ENCODE measurements at places on chromosomes 2 and 18.

DNA sequence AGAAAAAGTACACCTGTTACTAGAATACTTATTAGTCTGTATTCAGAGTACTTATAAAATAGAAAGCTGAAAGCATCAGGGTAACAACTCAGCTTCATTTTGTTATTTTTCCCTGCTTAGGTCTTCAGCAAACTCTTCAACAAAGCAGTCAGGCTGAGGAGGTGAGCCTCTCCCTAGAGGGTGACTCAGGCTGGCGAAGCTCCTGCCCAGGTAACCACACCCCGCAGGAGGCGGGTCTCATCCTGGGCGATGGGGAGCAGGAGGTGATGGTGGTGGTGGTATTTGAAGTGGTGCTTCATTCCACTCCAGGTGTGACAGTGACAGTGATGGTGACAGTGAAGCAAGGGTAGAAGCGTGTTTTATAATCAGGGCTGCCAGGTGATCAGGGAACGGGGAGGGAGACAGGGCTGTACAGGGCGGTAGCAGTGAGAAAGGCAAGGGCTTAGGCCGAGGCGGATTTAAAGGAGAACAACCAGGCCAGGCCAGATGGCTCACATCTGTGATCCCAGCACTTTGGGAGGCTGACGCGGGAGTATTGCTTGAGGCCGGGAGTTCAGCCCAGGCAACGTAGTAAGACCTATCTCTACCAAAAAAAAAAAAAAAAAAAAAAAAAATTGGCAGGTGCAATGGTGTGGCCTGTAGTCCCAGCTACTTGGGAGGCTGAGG lies 127.1 kb downstream of the SOCS6 start:
- no peak for DNase-seq

DNA sequence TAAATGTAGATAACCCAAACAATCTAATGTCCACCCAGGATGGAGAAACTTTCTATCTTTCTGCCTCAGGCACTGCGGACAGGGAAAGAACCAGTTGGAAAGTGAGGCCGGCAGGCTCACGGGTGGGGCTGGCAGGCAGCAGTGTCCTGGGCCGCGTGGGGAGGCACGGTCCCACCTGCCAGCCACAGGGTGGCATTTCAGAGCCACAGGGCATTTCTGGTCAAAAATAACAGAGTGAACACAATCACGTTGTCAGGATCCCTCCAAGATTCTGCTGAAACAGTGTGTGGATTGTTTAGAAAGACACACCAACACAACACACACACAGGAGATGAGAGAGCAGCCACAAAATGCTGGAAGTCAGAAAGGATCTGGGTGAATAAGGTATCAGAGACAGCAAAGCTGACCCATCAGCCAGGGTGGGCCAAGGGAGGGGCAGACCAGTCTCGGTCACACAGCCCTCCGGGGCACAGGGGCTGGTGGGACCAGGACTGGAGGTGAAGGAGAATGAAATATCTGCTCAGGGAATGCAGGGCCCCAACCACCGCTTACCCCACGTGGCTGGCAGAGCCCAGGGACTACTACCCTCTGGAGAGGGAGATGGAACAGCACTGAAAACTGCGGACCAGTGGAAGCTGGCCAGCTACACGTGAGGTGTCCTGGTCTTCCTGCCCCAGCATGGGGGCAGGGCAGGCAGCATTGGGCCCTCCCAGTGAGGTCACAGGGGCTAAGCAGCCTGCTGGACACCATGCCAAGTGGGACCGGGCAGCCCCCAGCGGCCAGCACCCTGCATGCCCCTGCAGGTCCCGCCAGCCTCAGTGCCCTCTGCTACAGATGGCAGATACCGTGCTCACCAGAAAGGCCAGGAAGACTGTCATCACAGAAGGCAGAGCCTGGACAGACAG lies 173.9 kb downstream of the HDAC4 start:
- DNase-seq = no peak

DNA sequence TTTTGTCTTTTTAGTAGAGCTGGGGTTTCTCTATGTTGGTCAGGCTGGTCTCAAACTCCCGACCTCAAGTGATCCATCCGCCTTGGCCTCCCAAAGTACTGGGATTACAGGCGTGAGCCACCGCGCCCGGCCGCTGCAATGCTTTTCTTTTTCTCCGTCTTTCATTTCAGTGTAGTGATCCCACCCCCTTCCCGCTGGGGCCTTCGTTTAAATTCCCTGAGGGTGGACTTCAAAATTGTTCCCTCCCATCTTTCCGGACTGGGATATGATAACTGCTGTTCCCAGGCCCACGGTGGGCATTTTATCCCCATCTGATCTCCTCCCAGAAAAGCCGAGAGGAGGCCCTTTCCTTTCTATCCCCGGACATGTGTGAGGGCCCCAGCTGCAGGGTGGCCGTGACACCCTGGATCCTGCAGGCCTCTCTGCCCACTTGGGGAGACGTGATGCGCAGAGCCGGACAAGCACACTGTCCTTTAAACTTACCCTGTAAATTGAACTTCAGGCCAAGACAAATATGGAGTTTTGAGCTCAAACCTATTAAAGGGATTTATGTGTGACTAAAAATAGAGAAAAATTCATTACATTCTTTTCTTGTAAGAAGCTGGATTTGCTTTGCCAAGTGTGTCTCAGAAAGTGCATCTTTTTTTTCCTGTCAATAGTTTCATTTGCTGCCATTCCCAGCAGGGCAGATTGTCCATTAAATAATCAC lies 54.5 kb upstream of the AFF3 start:
- DNase-seq = no peak

DNA sequence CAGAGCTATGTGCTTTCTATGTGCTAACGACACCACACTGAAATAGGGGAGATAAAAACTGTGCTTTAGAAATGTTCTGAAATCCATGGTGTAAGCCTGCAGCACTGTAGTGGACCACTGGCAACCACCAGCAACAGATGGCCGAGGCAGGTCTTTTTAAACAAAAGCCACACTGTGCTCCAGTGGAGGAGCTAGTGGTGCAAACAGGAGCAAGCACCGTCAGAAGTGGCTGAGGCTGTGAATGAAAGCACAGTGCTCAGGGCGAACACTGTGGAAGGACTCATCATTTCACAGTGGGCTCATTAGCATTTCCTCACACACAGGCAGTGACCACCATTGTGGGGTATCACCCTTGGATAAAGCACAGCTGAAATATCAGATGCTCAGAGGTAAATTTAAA lies 22.9 kb upstream of the MTX2 start:
- no peak for DNase-seq

GRCh38 chr2:236363711-236364277 lies 99.6 kb upstream of the ASB18 start:
- no peak for DNase-seq

DNA sequence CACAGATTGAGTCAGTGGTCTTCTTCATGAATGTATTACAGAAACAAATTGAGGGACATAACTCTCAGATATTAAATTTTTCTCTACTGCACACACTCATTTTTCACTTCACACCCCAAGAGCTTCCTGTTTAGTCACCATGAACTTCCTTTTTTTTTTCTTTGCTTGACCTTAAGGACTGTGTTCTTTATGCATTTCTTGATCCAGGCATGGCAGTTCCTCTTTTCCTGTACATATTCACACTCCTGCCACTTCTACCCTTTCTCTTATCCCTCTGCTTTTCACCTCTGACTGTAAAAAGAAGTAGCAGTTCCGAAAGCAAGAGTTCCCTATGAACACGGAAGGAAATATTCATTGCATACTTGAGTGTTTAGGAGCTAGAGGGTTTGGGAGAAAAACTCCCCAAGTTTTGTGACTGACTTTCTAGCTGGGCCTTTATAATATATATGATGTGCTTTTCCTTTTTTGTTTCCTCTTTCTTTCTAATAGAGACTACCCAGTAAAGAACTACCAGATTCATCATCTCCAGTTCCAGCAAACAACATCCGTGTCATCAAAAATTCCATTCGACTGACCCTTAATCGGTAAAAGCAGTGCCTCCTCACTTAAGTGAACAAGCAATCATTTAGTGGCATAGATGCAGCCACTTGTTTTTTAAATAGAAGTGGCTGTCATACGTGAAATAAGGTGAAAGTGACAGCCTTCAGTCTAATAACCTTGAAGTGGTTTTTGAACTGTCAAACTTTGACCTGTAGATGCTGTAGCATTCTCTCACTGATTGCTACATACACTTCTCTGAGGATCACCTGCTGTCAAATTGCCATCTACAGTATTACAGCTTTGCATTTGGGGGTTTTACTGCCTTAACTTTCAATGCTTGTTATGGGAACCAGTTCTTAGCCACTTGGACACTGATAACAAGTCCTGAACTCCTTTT lies 40.8 kb downstream of the PAPOLG start:
- DNase-seq = no peak

- no peak for DNase-seq
These were observed 227.1 kb downstream of the ANAPC1 start for GRCh38 chr2:111656894-111657293.

DNA sequence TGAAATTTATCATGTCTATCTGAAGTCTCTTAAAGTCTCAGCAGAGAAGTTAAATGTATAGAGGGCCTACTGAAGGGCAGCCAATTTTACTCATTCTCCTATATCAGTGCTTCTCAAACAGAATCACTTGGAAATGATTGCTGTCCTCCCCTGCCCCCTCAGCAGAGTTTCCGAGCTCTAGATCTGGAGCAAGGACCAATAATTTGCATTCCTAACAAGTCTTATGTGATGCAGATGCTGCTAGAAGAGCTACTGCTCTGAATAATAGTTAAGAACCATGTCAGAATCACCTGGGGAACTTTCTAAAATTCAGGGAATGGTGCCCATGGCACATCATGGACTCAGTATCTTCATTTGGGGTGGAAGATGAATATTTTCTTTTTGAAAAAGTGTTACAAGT lies 105.6 kb upstream of the EPHA4 start:
- no peak for DNase-seq

GRCh38 chr2:132656266-132656975 lies 13.6 kb downstream of the LYPD1 start:
- no peak for DNase-seq

DNA sequence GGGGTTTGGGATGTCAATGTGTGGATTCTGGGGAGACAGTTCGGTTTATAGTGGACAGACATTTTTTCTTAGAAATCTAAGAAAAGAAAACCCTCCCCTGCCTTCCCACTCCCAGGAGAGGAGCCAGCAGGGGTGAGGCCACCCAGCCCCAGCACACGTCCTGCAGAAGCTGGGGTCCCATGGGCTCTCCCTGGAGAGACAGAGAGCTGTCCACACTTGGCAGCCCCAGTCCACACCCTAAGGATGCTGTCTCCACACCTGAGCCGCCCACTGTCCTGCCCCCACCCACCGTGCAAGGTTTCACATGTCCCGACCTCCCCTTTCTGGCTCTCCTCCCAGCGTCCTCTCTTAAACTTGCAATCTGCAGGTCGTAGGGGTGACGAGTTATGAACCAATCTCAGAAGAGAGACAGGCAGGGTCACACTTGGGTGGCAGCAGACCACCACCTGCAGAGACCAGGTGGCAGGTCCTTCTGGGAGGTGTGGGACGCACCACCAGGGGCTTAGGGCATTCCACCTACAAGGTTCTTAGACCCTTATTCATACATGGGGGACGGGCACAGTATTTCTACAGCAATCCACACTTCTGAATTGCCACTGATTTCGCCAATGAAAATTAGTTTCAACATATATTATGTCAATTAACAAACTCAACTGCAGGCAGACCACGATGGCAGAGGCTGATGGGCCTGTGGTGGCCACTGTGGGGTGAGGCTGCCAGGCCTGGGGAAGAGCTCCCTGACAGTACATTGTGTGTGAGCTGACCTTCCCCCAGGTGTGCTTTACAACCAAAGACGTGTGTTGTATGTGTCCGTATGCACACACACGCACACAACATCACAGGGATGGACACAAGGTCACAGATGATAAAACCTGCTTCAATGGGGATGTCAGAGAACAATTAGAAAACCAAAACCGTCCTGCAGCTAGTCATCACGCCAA lies 158.5 kb downstream of the TPO start:
- DNase-seq = no peak

DNA sequence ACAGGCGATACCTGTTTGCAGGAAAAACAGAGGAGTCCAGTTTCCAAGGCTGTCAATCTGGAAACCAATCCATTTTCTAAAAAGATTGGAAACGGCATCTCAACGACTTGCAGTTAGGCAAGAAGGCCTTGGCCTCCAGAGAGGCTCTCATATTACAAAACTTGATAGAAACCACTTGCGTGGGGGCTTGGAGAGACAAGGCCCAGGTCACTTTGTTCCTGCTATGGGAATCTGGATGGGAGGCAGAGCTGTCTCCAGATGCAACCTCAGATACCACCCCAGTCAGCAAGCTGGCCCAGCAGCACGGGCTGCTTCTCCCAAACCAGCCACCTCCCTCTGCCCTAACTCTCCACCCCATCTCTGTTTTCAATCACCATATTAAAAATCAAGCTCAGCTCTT lies 298.8 kb downstream of the TNS1 start:
- no peak for DNase-seq

GRCh38 chr2:109519513-109519912 lies 94.3 kb downstream of the SEPTIN10 start:
- no peak for DNase-seq

- no peak for DNase-seq
These were observed 95.4 kb upstream of the AQP4 start for GRCh38 chr18:26960911-26961310.

- no peak for DNase-seq
These were observed 59.3 kb downstream of the DPP4 start for GRCh38 chr2:162014751-162015150.

DNA sequence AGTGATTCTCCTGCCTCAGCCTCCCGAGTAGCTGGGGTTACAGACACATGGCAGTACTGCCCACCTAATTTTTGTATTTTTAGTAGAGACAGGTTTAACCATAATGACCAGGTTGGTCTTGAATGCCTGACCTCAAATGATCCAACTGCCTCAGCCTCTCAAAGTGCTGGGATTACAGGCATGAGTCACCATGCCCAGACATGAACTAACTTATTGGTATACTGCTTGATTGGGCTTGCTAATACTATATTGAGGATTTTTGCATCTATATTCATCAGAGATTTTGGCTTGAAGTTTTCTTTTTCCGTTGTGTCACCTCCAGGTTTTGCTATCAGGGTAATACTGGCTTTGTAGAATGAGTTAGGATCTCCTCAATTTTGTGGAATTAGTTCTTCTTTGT lies 706.1 kb upstream of the HS6ST1 start:
- no peak for DNase-seq

- DNase-seq = no peak
These were observed 228.0 kb upstream of the MEX3C start for GRCh38 chr18:51425475-51425874.

GRCh38 chr2:85648619-85649018 lies 19.4 kb downstream of the SFTPB start:
- no peak for DNase-seq

- no peak for DNase-seq
These were observed 90.6 kb downstream of the TWIST2 start for GRCh38 chr2:238938401-238939055.

Data from neuronal stem cell (in vitro differentiated cells).